ENCODE measurements at places on chromosomes 1 and 21.
A peak's percentile ranks its signal among the peaks of the same experiment; 100 is the strongest.

GRCh38 chr1:101739826-101740330, 256.8 kb downstream of the OLFM3 start:
- no peak for DNase-seq

GRCh38 chr1:190376044-190376443, 101.6 kb downstream of the BRINP3 start:
- DNase-seq = no peak

DNA sequence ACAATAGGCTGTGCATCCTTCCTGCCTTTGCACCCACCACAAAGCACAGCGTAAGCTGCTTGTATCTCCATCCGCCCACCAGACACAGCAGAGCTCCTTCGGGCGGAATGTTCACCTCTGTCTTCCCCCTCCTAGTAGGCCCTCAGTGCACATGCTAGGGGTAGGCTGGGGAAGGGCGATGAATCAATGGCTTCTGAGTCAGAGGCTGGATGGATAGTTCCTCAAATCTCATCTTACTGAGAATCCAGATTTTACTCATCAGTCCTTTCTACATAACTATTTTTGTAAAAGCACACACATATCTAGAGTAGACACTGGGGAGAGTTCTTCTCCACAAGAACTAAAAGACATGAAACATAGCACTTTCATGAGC, 73.8 kb downstream of the BCAR3 start:
- DNase-seq = no peak

GRCh38 chr1:164562061-164562460, 3.1 kb downstream of the PBX1 start:
- DNase-seq = no peak

DNA sequence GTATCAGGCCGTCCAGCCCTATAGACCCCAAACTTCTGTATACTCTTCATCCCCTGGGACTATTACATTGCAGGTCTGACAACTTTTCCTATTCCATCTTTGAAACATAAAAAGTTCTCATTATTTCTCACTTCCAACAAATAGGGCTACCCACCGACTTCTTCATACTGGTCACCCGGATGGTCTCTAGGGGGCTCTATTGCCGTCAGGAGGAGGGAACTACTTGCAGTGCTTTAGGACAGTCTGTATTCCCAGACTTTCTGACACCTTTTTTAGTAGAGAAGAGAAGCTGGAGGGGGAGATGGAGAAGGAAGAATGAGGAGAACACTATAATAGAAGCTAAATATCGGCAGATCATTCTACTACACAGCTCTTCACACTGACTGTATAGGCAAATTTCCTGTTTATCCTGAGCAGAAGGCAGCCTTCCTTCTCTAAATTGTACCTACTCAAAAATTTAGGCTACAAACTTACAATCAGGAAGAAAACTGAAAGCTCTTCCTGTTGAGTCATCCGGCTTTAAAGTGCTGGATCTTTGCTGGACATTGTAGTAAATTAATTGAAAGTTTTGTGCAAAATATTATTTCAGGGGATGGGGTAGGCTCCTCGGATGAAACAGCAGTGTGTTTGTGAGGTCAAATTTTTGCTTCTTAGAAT, 54.6 kb downstream of the CDC7 start:
- no peak for DNase-seq

- no peak for DNase-seq
Observed at GRCh38 chr1:37477198-37477931, 3.0 kb downstream of the ZC3H12A start.

GRCh38 chr1:222970711-222971110, 155.9 kb downstream of the DISP1 start:
- no peak for DNase-seq

GRCh38 chr1:14869187-14869586, 270.7 kb downstream of the KAZN start:
- DNase-seq = no peak

- no peak for DNase-seq
Observed at GRCh38 chr1:207799989-207800648, 48.3 kb downstream of the CD46 start.

- peak; percentile 64 for DNase-seq
Observed at GRCh38 chr1:54273092-54273794, 73.3 kb downstream of the MRPL37 start.

DNA sequence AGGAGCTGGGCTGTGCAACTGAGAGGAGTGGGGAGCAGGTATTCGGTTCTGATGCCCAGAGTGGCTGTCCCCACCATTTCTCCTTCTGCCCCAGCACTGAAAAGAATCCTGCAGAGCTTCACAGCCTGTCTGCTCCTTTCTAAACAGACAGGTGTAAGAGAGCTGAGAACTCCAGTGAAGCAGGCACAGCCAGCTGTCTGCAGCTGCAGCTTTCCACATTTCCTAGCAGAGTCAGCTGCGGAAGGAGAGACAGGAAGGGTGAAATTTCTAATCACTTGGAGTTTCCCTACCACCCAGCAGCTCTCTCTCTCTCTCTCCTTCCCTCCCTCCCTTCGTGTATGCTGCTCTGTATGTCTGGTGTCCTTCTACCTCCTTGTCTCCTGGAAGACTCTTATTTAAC, 40.5 kb upstream of the GJB5 start:
- DNase-seq = no peak

DNA sequence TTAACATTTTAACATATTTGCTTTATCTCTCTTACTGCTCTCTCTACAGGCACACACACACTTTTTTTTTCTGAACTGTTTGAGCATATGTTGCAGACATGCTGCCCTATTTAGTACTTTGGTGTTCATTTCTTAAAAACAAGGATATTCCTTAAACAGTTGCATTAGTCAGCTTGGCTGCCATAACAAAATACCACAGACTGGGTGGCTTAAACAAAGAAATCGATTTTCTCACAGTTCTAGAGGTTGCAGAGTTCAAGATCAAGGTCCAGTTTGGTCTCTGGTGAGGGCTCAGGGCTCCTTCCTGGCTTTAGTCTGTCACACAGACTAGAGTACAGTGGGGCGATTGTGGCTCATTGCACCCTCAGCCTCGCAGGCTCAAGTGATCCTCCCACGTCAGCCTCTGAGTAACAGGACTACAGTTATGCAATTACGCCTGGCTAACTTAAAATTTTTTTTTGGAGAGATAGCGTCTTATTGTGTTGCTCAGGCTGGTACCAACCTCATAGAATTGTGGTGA, 46.7 kb downstream of the RPRD2 start:
- DNase-seq = no peak

- no peak for DNase-seq
Observed at GRCh38 chr21:17708522-17709265, 96.0 kb upstream of the BTG3 start.

GRCh38 chr21:34336756-34337391, 26.9 kb upstream of the KCNE2 start:
- DNase-seq = no peak

GRCh38 chr1:213669964-213670691, 317.6 kb upstream of the PROX1 start:
- DNase-seq = no peak

DNA sequence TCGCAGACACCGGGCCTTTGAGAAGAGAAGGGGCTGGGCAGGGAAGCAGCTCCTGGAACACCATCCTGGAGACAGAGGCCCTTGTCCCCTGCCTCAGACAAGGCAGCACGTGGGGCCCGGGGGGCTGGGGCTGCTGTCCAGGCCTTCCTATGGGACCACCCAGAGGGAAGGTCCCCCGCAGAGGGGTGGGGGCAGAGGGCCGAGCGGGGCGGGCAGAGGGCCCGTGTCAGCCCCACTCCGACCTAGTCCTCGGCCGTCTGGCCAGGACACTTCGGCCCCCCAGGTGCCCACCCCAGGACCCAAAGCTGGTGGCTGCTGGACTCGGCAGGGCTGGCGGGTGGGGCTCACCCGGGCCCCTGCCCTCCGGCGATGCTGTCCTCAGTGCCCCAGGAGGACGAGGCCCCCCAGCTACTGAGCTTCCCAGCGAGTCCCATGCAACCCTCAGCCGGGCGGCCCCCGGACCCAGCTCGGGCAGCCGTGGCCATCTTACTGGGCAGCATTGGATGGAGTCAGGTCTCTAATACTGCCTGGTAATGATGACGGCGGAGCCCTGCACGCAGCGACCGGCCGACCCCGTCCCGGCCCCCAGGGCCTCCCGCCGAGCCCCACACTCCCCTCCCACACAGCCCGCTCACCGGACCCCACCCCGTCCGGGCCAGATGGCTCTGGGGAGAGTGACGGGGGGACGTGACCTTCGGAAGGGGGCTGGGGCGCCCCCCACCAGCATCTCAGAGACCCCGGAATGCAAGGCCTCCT, 6.9 kb upstream of the TTLL10 start:
- DNase-seq = no peak

- no peak for DNase-seq
Observed at GRCh38 chr1:212506666-212507065, 73.9 kb downstream of the NENF start.

- DNase-seq = no peak
Observed at GRCh38 chr1:203420263-203420662, 55.3 kb upstream of the PRELP start.

DNA sequence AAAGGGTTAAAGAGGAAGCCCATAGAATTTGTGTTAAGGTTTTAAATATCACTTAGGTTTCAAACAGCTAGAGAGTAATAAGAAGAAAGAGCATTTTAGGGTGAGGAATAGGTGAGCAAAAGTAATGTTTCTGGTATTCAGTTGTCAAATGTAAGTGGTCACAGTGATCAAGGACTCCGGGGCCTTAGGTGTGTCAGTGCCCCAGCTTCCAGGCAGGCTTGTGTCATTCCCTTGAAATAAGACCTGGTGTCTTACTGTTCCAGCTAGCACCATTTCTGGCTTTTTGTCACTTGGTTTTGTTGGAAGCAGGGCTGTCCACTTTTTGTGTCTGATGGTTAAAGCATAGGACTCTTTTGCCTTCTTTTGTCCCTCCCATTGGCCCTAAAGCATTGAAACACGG, 69.6 kb downstream of the DYRK1A start:
- no peak for DNase-seq

DNA sequence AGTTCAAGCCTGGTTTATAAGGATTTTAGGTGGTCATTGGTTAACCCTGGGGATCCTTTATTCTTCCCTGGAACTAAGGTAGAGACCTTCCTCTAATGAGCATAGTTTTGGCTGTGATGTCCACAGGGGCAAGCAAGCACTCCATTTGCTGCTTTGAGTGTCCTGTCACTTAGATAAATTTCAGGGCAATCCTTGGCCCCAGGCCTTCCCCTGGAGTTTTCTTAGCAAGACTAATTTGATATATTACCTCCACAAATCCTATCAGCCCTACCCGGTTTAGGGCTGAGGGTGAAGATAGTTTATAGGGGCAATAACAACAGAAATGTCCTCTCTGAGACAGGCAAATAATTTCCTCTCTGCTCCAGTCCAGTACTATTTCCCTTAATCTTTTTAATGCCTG, 166.6 kb downstream of the CYYR1 start:
- DNase-seq = no peak

- DNase-seq = peak; percentile 29
Observed at GRCh38 chr1:204213668-204214662, at the start of gene GOLT1A. Gene GOLT1A (minus strand): TSS chr1:204213988. CDS start chr1:204213906, 82 bp downstream.

DNA sequence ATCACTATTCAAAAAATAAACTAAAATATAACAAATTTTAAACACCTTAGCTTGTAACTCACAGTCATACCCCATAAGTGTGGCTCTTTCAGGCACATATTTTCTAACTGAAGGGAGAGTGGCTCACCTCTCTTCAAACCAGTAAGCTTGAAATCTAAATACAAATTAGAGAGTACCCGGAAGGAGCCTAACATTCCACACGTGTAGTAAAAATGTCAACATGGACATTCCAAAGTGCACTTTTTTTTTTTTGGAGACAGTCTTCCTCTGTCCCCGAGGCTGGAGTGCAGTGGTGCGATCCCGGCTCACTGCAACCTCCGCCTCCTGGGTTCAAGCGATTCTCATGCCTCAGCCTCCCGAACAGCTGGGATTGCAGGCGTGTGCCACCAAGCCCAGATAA, 275.6 kb upstream of the ADGRL2 start:
- no peak for DNase-seq

DNA sequence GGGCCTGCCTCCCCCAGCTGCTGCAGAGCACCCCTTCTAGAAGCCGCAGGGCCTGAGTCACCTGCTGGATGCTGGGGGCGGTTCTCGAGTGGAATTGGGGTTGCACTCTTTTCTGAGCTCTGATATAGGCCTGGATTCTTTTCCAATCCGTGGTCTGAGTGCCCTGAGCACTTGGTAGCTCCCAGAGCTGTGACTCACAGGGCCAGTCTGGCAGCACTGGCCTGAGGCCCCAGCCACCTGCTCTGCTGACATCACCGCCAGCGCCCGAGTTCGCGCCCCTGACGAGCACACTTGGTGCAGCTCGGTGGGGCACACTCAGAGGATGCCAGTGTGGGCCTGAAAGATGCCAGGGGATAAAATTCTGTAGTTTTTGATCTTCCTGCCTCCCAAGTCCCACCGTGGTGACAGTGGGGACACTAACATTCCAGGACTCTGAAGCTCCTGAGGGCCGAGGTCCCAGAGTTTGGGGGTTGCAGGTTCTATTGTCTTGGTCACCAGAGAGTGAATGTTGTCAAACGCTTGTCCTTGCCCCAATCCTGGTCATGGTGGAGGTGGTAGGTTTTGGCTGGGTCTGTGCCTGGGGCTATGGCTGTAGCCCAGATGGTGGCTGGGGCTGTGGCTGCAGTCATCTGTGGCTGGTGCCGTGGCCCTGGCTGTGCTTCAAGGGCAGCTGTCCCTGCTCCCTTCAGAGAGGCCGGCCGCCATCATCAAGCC, 74.6 kb downstream of the OBSCN start:
- no peak for DNase-seq

- DNase-seq = no peak
Observed at GRCh38 chr1:109654519-109654918, 1.4 kb upstream of the GSTM4 start.

DNA sequence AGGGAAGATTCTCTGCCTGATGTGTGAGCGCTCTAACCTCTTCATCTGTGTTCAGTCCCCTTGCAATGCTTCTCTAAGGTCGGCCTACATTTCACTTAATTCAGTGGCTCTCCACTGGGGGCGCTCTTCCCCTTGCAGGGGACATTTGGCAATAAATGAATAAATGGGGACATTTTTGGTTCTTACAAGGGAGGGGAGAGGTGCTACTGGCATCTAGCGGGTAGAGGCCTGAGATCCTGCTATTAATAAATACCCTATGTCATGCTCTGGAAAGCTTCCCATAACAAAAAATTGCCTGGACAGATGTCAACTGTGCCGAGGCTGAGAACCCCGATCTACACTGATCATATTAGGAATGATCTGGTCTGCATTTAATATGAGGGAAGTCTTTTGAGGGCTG, 25.9 kb upstream of the DNAJC11 start:
- no peak for DNase-seq

Measured in hypothalamus (tissue), 51 donors.